ENCODE measurements at places on chromosomes 4 and X. TPM values are rescaled to one million over a fixed set of nuclear protein-coding genes. Genes with fewer than 3 reads are reported as not detected.
A peak's percentile ranks its signal among the peaks of the same experiment; 100 is the strongest.

- DNase-seq, result no peak
Measured at GRCh38 chr4:11165052-11165451, 263.6 kb downstream of the HS3ST1 start.

- DNase-seq, result peak; percentile 70
Measured at GRCh38 chr4:41538017-41538733, at the start of gene LIMCH1. Gene LIMCH1 (plus strand): TSS chr4:41538157. CDS start chr4:41605996, 67,839 bp downstream.

Gene AMBN
- total RNA-seq, result 0.17 TPM

DNA sequence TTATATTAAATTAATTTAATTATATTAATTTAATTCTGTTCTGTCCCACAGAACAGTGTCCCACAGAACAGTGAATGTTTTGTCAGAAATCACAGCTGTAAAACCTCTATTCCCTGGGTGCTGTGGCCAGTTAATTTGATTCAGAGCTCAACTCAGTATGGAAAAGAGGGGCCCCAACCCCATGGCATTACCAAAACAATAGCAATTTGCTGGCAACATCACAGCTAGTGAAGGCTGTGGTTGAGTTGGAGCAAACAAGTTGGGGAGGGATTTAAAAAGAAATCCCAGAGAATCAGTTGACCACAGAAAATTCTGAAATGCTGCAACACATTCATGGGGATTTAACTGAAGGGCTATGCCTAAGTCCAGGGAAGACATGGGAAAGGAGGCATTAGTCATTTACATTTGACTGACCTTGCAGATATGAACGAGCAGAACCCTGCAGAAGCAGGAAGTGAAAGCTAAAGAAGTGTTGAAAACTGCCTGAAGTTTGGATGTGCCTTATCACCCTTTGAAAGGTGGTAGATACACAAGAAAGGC lies 30.1 kb downstream of the PDHA2 start:
- no peak for DNase-seq

DNA sequence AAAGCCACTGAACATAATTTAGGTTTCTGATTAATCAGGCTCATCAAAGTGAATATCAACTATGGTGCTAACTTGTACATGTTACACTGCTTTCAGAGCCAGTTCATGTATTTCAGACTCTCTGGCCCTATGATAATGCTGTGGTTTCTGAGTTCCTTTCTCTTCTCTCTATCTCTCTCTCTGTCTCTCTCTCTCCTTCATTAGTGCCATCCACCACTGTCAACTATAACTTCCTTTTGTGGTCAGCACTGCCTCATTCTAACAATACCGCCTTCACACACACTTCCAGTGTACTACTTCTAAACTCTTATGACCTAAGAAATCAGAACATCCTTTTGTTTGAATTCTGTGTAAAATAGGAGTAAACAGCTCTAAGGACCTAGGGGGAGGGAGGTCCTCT lies 907.1 kb downstream of the RPA4 start:
- no peak for DNase-seq

Gene PPBP
- total RNA-seq, result not detected

- no peak for DNase-seq
Measured at GRCh38 chrX:37752936-37753335, 26.9 kb upstream of the CYBB start.

Measured in A172 (cell line).